ENCODE measurements at places on chromosomes 11 and 22.
A peak's percentile ranks its signal among the peaks of the same experiment; 100 is the strongest.

DNA sequence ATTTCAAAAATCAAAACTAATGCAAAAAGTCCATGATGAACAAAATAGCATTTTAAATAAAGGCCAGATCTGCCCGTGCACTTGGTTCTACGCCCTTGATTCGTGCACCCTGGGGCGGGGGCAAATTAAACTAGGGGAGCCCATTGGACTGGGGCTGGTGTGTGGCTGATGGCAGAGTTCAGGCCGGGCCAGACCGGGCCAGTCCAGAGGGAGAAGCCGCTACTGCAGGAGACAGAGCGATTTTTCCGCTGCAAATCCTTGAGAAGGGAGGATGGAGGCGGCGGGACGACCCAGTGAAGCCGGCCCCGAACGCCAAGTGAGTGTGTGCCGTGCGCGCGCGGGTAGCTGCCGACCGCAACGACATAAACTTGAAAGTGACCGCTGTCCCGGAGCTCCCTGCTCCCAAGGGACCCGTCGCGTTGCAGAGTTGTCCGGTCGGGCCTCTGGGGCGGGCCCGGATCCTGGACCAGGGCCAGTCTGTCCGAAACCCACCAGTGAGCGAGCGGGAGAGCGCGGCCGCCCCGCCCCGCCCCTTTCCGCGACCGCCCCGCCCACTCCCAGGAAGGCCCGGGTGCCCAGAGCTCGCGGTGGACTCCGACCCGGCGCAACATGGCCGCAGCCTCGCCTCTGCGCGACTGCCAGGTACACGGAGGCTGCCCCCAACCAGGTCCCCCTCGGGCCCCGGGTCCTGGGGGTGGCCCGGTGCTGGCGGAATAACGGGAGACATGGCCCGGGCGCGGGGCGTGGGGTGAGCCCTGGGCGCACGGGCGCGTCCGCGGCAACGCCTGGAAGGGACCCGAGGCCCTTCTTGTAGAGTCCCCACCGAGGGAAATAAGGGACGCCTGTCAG is at the start of gene TTC38:
TSS of gene TTC38 (plus strand) at position 578 of the 849 bp plus-strand sequence. CDS start at position 610, 32 bp downstream.
- peak; percentile 31 for DNase-seq

DNA sequence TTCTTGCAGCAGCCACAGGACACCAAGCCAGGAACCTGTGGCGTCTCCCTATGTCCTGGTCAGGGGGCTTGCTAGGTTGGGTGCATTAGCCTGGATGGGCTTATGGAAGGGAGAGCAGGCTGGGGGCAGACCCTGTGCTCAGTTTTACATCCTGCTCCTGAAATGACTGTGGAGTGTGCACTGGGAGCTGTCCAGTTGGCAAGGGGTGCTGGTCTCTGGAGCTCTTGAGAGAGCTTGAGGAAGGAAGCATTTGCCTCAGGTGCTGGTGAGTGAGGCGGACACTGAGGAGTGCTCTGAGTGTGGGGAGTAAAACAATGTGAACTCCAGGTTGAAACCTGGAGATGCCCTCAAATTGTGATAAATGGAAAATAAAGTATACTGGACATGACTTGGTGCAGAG is 3.4 kb downstream of the SCGB1D4 start:
- no peak for DNase-seq

- no peak for DNase-seq
Observed at GRCh38 chr22:39748877-39749276, 144.7 kb downstream of the ENTHD1 start.

DNA sequence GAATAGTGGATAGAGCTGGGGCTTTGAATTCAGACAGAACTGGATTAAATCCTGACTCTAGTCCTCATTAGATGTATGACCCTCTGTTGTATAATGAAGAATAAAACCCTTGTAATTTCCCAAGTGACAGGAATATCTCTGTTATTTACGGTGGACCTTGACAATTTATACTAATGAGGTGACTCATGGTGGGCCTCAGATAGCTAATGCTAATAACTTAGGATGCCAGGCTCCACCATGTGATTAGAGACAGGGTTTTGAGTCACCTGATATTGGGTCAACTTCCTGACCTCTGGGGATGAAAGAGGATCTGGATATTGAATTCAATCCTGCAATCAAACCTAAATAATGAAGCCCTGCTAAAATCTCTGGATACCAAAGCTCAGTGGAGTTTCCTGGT is 33.6 kb downstream of the OSBP start:
- no peak for DNase-seq

- DNase-seq = no peak
Observed at GRCh38 chr22:46147061-46147460, 3.3 kb upstream of the PPARA start.

GRCh38 chr11:441418-442274 is at the start of gene ANO9:
Gene ANO9, minus strand, starts transcription at chr11:442011. Its CDS starts 85 bp downstream, at chr11:441926.
- no peak for DNase-seq

GRCh38 chr11:119578521-119579191 is 150.3 kb downstream of the NECTIN1 start:
- DNase-seq = no peak

DNA sequence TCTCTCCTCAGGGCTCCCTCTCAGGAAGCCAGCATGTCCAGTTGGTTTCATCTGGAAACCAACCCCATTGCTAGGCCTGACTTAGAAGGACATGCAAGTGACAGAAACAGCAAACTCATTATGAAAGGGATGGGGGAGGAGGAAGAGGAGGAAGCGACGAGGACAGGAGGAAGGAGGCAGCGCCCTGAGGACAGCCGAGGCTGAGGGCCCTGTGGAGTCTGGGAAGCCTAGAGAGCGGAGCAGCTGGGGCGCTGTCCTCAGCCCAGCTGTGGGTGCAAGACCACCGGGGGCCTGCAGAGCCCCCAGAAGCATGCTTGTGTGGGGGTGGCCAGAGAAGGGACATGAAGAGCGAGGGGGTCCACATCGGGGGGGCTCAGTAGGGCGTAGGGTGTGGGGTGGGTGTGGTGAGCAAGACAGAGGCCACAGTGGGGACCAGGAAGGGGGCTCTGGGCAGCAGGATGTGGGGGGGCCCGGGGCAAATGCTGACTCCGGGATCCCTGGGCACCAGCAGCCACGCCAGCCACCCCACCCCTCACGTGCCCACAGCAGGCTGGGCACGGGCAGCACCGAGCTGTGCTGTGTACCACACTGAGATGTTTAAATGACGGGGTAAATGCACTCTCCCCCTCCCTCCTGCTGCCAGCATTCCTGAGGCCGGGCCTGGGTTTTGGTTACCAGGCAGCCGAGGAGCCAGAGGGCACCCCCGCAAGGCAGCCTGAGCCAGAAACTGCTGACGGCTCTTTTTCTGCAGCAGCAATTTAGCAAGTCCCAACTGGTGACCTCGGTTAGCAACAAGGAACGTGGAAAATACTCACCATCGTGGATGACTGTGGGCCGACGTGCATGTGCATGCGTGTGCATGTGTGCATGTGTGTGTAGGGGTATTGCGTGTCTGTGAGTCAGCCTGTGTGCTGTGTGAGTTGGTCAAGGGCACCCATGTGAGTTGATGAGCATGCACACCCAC is 82.7 kb upstream of the LINC01488 start:
- no peak for DNase-seq

DNA sequence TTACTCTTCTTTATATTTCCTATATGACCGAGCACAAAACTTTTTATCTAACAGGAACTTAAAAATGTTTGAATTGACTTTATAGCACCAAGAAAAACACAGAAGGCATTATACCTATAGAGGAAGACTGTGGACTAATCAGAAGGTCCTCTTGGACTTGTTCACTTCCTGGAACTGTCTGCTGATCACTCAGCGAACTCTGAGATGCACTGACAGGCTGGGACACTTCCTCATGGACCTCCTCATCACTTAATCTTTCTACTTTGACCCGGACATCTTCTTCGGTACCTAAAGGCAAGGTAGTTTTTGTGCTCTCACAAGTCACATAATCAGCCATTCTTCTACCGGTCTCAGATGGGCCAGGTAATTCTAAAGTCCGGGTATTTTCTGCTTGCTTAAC is 54.0 kb downstream of the ZBTB44 start:
- no peak for DNase-seq

DNA sequence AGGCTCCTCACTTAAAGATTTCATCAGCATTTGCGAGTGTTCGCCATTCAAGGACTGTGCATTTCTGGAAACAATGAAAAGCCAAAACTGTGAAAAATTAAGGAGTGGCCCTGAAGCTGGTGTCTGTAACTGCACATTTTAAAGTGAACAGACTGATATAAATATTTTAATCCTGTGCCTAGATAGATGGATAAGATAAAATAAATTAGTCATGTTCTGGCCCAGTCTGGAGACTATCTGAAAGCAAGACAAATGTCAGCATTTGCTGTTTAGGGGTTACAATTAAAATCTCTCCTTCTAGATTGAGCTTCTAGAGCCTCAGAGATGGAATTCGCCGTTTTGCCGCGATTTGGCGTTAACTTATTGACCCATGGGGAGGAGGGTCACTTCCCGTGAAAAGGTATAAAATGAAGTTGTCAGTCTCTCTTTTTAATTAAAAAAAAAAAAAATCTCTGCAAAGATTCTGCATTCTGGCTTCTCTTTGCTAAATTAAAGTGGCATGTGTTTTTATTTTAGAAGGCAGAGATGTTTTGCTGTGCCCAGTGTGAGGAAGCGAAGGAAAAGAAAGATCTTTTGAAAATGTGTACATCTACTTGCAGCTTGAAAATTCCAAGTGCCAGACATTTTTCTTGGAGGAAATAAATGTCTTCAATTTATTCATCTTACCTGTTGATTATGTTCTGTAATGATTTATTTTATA is 79.7 kb upstream of the WNT7B start:
- DNase-seq = no peak

- DNase-seq = no peak
Observed at GRCh38 chr11:131404010-131404409, 33.6 kb downstream of the NTM start.

DNA sequence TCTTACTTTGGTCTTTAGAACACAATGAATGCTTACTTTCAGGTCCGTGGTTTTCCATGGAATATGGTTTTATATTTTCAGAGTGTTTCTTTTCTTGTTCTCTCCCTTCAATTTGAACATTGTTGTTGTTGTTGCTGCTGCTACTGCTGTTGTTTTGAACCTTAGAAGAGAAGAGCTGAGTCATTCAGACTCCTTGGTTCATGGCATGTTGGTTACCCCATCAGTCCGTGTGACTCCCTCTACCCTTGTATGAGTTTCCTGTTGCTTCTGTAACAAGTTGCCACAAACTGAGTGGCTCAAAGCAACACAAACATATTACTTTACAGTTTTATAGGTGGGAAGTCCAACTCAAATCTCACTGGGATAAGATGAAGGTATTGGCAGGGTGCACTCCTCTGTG is 511.0 kb downstream of the INSC start:
- DNase-seq = no peak

GRCh38 chr11:76781807-76782530 is 1.2 kb upstream of the TSKU start:
- DNase-seq = no peak

GRCh38 chr11:6319001-6319703 is 1.1 kb downstream of the CAVIN3 start:
- no peak for DNase-seq

GRCh38 chr11:114738954-114739353 is 60.6 kb downstream of the NXPE2 start:
- peak; percentile 4 for DNase-seq

GRCh38 chr22:49063545-49063890 is 764.2 kb downstream of the BRD1 start:
- no peak for DNase-seq
